ENCODE measurements at places on chromosomes 2 and 18.

DNA sequence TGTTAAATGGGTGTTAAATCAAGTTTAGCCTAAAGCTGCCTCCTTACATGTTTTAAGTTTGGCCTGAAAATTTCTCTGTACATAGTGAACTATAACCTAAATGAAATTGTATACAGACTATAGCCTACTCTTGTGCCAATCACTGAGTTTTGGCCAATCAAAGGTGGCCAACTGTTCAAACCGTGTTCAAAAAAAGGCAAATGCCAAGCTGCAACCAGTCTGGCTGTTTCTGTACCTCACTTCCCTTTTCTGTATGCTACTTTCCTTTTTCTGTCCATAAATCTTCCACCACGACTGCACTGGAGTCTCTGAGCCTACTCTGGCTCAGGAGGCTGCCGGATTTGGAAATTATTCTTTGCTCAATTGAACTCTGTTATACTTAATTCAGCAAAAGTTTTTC lies 121.0 kb downstream of the SPOPL start:
- DNase-seq = no peak

DNA sequence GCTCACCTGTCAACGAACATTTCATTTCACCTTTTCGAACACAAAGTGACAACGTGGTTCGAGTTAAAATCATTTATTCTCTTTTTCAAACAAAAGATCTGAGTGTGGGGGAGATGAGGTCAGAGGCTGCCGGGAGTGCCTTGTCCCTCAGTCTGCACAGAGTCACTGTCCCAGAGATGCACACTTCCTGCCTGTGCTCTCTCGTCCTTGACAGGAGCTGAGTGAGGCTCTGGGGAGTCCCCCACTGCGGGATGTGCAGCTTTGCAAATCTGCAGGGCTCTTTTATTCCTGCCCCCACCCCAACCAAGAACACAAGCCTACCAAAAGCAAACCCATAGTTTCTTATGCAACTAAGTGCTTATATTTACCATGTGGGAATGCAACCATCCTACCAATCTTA lies 497.8 kb downstream of the EIPR1 start:
- no peak for DNase-seq

DNA sequence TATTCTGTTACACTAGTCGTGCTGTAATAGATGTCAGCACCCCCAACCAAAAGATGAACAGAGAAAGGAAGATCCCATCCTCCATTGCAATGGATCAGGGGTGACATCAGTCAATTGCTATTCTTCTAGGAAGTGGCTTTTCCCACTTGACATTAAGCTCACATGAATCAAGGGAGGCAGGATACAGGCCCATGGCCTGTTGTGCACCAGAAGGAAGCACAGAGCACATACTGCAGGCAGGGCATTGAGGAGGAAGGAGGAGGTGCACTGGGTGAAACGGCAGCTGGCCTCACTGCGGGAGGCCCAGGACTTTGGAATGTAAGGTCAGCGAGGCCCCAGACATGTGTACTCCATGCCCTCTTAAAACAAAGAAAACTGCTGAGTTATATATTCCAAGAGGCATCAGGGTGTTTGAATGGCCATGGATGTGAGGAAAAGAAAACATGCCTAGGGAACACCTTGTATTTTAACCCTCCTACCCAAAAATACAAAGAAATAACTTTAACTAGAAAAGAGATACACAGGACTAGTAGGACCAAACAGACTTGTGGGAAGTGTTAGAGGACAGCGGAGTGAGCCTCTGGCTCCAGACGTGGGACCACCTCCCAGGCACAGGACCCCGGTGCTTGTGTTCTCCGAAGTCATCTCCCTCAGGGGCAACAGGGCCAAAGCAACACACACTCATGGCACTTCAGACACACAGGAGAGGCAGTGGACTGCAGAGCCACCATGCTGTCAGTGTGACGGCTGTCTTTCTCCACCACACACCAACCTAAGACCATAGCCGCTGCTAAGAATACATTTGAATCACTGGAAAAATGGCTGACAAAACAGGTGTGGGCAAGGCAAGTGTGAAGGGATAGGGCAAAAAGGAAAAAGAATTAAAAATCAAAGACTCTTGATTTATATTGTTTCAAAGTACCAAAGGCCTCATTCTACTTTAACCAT lies 51.4 kb upstream of the RIOK3 start:
- peak; percentile 92 for DNase-seq

- no peak for DNase-seq
Measured at GRCh38 chr2:134416637-134417036, 162.8 kb downstream of the MGAT5 start.

GRCh38 chr2:20137131-20137571 lies 85.7 kb upstream of the LAPTM4A start:
- no peak for DNase-seq

GRCh38 chr2:174493549-174494331 lies 6.9 kb upstream of the GPR155 start:
- DNase-seq = no peak

DNA sequence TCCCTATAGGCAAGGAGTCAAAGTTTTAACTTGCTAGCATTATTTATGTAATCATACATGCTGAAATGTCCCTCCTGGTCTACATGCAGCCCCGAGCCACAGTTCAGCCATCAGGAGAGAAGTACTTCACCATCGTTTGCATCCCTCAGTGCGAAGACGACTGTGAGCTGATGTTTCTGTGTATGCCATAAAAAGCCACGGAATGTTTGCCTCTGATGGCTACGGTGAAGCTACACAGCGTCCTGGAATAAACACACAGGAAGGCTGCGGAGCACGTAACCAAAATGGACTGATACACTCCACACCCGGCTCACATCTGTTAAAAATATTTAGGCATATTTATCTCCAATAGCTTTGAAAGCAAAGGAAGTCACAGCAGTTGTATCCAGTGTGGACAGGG lies 4.3 kb upstream of the SALL3 start:
- no peak for DNase-seq

- peak; percentile 28 for DNase-seq
Measured at GRCh38 chr18:32454593-32454992, 16.1 kb downstream of the GAREM1 start.

DNA sequence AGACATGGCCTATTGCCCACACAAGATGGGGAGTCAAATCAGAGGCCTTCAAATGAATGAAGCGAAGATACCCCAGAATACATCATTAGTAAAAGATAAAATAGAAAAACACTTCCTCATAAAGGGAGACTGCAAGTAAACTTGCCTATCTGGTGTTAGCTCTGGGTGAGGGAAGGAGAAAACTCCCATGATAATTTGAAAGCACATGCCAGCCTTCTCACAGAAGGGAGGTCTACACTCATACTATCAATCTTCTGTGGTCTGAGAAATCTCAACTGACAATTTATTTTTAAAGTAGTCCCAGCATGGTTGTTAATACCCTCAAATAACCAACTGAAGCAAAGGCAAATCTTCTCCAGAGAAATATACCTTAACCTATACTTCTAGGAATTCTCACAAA lies 75.4 kb downstream of the EXOC6B start:
- DNase-seq = no peak

GRCh38 chr2:217075268-217076057 lies 215.6 kb upstream of the TNP1 start:
- no peak for DNase-seq

- no peak for DNase-seq
Measured at GRCh38 chr2:18820966-18821365, 231.6 kb upstream of the NT5C1B start.

DNA sequence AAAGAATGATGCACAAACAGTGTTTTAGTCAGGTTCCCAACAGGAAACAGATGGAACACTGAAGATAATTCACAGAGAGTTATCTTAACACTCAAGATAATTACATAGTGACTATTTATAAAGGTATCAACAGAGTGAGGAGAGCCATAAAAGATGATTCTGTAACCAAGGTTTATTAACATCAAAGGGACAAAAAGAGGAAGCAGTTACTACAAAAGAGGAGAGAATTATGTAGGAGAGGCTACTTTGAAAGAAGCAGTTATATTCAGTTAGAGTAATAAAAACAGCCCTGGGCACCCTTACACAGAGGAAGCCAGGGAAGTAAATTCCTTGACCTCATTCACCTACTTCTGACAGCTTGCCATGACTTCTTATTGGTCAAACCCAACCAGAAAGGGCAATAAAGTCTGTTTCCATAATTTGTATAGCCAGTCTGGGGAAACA lies 326.5 kb upstream of the SLC39A10 start:
- DNase-seq = no peak

DNA sequence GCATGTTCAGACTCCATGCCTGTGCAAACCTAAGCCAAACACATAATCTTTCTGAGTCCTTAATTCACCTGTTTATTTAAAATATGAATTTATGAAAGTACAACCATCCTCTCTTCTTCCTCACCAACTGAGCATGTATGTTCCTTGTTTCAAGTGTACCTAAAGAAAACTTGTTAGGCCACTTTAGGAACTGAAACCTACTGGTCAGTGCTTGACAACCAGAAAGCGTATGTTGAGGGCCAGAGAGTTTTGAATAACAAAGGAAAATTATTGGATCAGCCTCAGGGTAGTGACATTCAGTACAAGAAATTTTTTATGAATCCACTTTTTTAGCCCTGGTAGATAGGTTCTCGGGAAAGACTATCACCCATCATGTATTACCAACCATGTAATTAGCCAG lies 847.6 kb upstream of the CELF4 start:
- DNase-seq = no peak

- no peak for DNase-seq
Measured at GRCh38 chr2:239142806-239143205, 258.0 kb downstream of the HDAC4 start.

- no peak for DNase-seq
Measured at GRCh38 chr2:196876364-196876763, 50.1 kb downstream of the PGAP1 start.

DNA sequence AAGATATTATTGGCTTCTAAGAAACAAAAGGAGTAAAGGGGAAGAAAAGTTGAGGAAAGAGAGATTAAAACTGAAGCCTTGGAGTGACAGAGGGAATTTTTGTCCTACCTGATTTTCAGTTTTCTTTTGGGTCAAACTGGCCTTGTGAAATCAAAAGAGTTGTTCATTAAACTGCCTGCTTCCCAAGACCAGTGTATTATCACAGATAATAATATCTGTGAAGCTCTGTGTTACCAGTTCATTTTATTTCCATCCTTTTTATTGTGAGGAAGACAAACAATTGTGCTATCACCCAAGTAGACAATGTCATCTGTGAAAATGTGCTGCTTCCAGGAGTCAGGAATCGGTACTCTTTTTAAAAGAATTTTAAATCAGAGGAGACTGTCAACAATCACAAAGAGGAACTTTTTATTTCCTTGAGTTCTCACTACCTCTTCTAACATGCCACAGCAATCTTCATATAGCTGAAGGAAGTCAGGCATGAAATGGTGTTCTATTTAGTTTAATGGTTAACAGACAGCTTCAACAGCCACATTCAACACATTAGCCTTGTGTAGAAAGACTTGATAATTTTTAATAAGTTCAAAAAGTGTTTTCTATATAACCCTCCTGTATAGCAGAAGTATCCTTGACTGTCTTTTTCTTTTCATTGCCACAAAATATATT lies 554.8 kb downstream of the PIK3C3 start:
- no peak for DNase-seq

DNA sequence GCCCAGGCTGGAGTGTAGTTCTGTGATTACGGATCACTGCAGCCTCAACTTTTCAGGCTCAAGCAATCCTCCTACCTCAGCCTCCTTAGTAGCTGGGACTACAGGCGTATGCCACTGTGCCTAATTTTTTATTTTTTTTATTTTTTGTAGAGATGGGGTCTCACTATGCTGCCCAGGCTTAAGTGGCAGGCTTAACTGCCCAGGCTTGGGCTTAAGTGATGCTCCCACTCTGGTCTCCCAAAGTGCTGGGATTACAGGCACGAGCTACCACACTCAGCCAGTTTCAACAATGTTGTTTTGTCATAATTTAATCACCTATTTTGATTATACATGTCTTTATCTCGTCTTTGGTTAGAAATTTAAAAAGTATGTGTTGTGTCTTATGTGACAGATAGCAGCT lies 18.2 kb downstream of the UGGT1 start:
- DNase-seq = no peak

- peak; percentile 34 for DNase-seq
Measured at GRCh38 chr2:234135750-234136221, 85.3 kb downstream of the SPP2 start.

- no peak for DNase-seq
Measured at GRCh38 chr2:182068811-182069210, 83.2 kb downstream of the PPP1R1C start.

- DNase-seq = peak; percentile 72
Measured at GRCh38 chr18:63207835-63208234, 111.7 kb downstream of the BCL2 start.

GRCh38 chr2:207600231-207600630 lies 25.0 kb downstream of the METTL21A start:
- no peak for DNase-seq

GRCh38 chr2:100791294-100791935 lies 28.5 kb upstream of the NPAS2 start:
- no peak for DNase-seq

GRCh38 chr18:24846138-24846537 lies 385.7 kb downstream of the HRH4 start:
- no peak for DNase-seq

DNA sequence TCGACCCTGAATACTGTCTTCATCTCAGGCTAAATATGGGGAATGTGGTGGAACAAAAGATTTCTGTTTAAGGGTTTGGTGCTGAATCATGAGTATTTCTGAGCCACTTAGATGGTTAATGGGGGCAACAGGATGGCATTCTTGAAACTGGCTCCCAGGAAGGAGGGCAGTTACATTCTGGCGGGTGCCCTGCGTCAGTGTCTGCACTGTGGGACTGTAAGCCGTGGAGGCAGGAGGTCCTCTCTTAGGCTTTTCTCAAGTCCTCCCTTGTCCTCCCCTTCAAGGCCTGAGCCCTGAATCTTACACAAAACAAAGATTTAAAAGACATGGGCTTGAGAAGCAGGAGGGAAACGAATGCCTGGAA lies 45.7 kb downstream of the PSD4 start:
- DNase-seq = no peak

Measured in NCI-H524 (cell line).